ENCODE measurements at places on chromosomes 6 and 20.

GRCh38 chr6:129597023-129597713 lies 112.8 kb downstream of the ARHGAP18 start:
- DNase-seq, result no peak

GRCh38 chr6:74117113-74117512 lies 421.1 kb downstream of the CD109 start:
- DNase-seq, result no peak

DNA sequence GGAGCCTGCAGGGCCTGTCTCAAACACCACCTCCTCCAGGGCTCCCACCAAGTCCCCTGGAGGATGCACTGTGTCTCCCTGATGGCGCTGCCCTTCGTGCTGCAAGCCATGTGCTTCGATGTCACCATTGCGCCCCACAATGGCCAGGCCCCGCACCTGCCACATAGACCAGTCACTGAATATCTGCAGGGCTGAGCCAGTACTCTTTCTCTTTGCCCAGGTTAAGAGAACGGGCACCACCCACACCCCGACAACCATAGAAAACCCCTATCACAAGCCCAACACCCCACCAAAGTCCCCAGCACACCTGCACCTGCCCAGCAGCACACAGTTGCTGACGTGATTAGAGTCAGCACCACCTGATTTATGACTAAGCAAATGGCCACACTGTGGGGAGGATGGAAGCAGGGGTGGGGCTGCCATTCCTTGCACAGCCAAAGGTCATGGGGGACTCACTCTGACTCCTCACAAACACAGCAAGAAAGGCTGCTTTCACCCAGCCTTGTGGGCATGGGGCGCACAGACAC lies 104.3 kb downstream of the SLC23A2 start:
- DNase-seq, result no peak

DNA sequence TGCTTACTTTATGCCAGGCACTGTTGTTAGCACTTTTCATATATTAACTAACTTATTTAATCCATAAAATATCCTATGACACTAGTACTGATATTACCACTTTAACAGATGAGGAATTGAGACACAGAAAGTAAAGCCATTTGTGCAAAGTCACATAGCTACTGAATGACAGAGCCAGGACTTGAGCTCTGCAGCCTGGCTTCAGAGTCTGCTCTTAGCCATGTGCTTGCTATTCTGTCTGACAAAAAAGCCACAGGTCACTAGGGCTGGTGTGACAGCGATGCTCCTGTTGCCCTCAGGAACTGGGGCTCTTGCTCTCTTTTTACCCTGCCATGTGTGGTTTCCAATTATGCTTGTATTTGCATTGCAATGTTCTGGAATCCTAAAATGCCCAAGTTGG lies 44.7 kb upstream of the RNF8 start:
- no peak for DNase-seq

GRCh38 chr6:26330859-26331217 lies 34.2 kb upstream of the BTN3A2 start:
- DNase-seq, result peak; percentile 44

DNA sequence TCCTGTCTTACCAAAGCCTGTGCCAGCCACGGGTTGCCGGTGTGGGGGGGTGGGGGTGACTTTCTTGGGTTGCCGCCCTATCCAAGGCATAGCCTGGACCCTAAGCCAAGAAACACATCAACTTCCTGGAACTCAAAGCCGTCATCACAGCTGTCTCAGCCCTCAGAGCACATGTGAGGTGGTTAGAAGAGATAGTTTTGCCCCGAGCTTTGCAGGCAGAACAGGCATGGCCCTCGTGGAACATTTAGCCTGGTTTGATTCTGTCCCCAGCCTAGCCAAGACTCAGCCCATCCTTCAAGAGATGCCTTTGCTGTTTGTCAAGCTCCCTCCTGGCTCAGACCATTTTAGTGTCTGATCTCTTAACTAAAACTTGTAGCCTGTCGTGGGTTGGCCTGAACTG lies 64.9 kb downstream of the RREB1 start:
- DNase-seq, result peak; percentile 65

- peak; percentile 57 for DNase-seq
Observed at GRCh38 chr6:100260584-100260983, 204.1 kb downstream of the SIM1 start.

DNA sequence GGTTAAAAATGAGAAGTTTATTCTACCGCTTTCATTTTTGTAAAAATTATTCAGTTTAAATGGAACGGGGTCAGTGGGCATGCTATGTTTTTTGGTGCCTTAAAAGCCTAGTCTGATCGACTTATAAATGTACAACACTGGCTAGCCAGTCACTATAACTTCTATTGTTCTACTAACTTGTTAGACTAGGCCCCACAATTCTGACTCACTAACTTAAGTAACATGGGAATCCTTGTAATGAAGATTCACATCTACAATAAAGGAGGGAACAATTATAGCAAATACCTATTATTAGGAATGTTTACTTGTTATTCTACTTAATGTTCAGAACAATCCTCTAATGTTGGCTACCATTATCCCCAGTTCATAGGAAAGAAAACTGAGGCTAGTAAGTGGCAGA lies 28.5 kb downstream of the REPS1 start:
- DNase-seq, result no peak
